Stimulated activated CD4-positive, alpha-beta T cell treated with anti-CD3 and anti-CD28 coated beads, Interleukin-15, amount 100 ng/mL, for 1 hour (primary cell): ENCODE measurements at places on chromosomes 4 and X.

DNA sequence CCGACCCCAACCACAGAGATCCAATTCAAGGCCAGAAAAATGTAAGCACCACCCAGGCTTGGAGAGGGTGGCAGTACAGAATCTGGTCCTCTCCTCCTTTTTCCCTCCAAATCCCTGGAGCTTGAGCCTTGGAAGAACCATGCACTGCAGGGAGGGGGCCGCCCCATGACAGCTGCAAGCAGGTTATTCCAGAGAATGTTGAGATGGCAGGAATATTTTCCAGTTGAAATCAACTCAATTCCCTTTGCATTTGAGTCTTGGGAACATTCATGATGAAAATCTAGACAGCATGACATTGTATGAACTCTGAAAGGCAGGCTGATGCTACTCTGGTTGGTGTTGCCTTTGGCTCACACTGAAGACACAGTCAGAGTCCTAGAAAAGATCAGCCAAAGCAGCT lies 386.6 kb upstream of the FGF16 start:
- DNase-seq = no peak

GRCh38 chr4:166930464-166930863 lies 303.8 kb downstream of the SPOCK3 start:
- no peak for DNase-seq

- no peak for DNase-seq
Measured at GRCh38 chrX:22037911-22038537, 5.9 kb downstream of the PHEX start.

- DNase-seq = peak; percentile 9
Measured at GRCh38 chrX:154013614-154014360, 5.9 kb downstream of the IRAK1 start.

DNA sequence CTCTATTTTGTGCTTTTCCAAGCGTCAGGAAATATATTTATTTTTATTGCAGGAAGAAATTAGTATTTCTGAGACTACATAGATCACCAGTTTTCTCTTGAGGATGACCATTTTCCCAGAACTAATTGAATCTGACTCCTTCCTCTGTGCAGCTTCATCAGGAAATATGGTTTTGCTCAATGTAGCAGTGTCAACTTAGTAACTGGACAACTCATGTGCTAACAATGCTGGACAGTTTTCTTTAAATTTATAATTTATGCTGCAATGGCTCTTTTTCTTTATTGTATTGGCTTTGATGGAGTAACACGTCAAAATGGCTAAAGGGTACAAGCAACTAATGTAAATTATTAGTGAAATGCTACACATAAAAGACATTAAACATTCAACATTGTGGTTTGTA lies 531.5 kb downstream of the ANKRD50 start:
- DNase-seq = no peak

GRCh38 chr4:56755901-56756300 lies 65.6 kb downstream of the SPINK2 start:
- no peak for DNase-seq

- no peak for DNase-seq
Measured at GRCh38 chr4:15242021-15242420, 185.8 kb upstream of the C1QTNF7 start.

- no peak for DNase-seq
Measured at GRCh38 chrX:45811326-45811725, 610.6 kb upstream of the DIPK2B start.

DNA sequence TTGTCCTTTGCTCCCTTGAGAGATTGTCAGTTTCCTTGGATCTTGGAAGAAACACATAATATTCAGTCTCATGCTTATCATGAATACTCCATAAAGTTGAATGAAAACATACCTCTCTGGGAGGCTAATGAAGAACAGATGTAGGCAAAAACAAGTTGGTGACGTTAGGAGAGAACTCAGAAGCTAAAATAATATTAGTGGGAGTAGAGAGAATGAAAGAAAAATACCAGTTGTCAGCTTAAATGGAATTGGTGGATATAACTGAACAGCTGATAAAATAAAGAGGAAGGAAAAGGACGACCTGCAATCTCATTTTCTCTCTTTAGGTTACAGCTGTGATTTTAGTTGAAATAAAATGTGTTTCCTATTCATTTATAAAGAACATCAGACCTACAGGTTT lies 124.8 kb downstream of the SNCA start:
- no peak for DNase-seq

DNA sequence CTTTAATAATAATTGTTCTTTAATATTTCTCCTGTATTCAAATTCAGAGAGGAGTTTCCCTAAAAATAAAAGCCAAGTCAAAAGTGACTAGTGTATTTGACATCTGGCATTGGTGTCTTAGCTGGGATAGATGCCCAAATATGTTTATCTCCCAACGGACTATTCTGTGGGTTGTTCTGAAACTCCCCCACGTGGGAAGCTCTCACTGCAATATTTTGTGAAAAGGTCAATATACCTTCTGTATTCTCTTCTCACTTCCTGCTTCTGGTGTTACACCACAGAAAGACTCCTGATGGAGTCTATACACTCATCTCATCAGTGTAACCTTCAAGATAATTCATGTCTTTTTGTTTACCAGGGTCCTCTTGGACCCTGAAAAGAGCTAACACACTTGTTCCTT lies 2052.8 kb upstream of the TENM3 start:
- no peak for DNase-seq

DNA sequence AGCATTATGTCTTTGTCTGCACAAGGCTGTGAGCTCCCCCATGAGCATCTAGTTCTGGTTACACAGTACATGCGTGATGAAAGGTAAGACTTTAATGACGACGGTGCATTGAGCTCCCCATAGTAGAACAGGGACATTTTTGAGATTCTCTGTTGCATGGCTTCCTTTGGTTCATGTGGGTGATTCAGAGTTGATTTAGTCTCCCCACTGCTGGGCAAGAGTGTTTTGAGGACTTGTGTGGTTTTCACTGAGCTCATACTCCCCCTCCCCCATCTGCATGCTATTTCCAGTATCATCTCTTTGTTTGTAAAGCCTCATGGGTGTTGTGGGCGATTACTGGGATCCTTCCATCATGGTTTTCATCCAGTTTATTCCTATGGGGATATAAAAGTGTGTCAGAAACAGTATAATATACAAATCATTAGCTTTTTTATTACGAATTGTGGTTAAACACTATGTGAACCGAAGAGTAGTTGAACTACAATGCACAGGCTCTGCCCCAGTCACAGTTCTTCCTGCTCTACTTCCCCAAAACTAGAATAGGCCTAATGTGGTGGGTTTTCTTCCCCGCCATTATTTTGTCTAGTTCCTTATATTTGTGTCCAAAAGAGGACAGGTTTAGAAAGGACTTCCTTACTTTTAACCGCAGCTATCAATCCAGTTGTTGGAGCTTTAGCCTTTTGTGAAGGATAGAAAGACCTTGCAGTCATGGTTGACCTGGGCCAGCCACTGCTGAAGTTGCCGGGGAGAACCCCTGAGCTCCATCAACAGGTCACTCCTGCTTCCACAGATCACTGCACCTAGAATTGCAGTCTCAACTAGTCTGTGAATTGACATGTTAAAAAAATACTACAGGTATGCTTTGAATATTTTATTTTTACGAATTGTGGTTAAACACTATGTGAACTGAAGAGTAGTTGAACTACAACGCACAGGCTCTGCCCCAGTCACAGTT lies 30.4 kb downstream of the KIT start:
- no peak for DNase-seq

DNA sequence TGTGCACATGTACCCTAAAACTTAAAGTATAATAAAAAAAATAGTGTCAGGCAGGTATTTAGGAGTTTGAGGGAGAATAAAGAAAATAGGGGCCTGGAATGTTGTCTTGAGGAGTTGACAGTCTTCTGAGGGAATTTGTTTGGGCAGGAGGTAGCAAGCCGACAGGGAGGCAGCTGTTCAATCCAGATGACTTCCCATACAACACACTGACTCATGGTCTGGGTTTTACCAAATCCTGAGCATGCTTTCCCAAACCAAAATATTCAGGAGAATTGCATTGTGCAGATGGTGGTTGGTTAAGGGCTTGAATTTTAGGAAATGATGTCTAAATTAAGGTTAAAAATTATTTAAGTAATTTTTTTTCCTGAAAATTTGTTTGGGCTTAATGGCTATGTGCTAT lies 430.0 kb downstream of the INPP4B start:
- no peak for DNase-seq

DNA sequence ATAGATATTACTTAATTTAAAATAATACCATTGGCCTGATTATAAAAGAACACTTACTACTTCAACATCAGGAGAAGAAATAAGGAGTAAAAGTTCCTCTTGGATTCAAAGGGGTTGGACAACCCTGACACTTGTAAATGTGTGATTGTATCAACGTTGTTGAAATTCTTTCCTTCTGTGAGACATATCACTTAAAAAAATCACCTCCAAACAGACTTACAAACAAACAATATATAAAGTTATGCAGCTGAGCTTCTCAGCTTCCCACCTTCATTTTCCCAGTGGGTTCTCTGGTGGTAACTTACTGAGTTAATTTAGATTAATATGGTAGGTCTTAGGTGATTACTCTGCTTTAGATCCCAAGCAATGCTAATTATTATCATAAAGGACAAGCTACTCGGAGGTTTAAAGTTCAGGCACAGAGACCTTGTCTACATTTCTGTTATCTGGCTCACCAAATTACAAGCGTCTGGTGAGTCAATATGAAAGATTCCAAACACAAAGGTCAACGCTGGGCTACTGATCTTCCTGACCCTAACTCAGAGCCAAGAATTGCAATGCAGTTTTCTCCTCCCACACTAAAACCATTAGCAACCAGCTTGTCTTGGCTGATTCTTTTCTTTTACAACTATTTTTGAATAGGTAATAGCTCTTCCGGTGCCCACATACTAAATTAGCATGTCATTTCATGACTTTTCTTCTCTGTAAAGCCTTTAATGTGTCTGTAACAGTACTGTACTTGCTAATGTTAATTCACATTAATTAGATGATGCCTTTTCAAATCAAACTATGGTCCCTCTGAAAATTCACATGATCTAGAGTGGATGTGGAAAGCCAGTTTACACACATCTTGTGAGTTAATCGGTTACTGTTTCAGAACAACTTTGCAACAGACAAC lies 157.6 kb downstream of the RASL11B start:
- no peak for DNase-seq

GRCh38 chrX:46306103-46306502 lies 239.1 kb downstream of the ZNF674 start:
- no peak for DNase-seq

GRCh38 chr4:151783867-151784266 lies 23.1 kb upstream of the GATB start:
- DNase-seq = no peak

DNA sequence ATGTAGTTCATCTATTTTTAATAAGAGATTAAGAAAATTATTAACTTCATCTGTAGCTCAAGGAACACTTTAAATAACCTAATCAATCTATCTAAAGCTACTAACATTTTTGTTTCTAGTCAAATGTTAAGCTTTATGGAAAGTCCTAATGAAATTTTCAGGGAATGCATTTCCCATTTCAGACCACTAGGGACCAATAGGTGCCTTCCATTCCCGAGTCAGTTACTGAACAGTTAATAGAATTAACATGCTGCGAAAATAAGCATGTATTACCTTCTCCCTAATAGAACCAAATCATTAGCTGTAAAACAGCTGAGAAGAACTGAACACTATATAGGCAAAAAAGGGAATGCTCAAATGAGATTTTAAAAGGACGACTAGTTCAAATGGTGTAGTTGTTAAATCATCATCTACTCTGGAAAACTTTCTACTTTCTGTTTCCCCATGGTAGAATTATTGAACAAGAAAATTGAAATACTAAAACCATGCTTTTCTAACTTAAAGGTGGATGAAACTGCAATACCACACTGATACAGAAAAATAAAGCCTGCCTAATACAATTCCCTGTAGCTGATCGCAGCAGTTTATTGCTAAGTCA lies 22.5 kb downstream of the STX18 start:
- no peak for DNase-seq

DNA sequence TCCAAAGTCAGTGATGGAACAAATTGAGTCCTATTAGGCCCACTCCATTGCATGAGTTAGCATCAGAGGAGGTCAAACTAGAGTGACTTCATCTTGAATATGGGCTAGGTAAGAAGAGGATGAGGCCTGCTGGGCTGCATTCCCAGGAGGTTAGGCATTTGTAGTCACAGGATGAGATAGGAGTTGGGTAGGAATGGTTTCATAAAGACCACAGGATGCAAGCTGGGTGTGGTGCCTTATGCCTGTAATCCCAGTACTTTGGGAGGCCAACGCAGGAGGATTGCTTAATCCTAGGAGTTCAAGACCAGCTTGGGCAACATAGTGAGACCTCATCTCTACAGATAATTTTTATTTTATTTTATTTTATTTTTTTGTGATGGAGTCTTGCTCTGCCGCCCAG lies 26.8 kb downstream of the PDGFRA start:
- no peak for DNase-seq

GRCh38 chr4:25884031-25884782 lies 21.4 kb upstream of the SEL1L3 start:
- no peak for DNase-seq

DNA sequence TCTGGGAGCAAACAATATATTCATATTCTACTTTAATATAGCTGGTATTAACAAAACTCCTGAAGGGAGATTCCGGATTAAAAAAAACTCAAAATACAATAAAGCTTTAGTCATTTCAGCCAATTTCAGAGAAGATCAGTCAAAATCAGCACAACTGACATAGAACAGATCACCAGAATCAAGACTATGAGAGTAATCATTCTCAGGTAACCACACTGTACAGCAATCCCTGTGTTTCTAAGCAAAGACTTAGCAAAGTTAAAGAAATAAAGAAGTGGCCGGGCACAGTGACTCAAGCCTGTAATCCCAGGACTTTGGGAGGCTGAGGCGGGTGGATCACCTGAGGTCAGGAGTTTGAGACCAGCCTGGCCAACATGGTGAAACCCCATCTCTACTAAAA lies 9.1 kb downstream of the DCTD start:
- no peak for DNase-seq

DNA sequence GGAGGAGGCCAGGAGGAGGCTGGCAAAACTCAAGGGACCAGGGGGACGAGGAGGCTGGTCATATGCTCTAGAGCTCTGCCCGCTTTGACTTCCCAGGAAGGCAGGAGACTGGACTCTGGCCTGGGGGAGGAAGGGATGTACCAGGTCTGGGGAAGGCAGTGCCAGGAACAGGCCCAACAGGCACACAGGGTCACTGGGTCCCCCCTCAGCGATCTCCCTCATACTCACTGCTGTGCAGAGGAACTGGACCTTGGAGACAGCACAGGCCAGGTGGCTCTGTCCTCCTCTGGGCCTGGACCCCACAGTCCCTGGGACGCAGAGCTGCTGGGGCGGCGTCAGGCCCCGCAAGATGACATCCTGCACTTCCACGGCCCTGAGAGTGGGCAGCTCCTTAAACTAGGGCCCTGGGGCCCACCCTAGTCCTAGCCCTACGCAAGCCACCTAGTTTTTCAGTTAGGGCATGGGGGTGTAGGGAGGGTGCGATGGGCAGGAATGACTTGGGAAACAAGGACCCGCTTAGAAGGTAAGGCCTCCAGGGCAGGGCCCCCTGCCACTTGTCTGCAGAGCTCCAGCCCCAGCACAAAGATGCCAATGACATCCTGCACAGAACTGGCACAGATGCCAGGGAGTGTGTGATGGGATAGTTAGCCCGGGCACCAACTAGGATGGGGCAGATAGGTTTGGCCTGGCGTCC lies 59.5 kb downstream of the HTRA3 start:
- DNase-seq = no peak
